Umbilical cord (tissue), 2 donors: ENCODE measurements at places on chromosomes 6 and 20. TPM values are rescaled to one million over a fixed set of nuclear protein-coding genes. Genes with fewer than 3 reads are reported as not detected.
A peak's percentile ranks its signal among the peaks of the same experiment; 100 is the strongest.

GRCh38 chr6:110822249-110822648 is 7.0 kb upstream of the CDK19 start:
- DNase-seq = peak; percentile 59

DNA sequence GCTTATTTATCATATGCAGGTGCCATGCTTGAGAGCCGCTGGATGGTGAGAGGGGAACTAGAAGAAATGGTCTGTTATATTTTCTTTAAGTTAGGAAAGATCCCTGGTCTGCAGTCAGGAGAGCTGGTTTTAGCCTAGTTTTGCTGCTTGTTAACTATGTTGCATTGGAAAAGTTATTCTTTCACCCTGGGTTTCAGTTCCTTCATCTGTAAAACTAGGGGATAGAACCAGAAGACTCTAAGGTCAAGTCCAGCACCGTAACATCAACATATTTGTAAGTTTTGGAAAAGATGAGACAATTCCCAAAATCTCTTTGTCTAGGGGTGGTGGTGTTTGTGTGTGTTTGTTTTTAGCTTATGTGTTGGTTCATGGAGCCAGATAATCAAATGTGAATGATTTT is 304.0 kb downstream of the QKI start:
- no peak for DNase-seq

GRCh38 chr6:144435602-144436426 is 150.7 kb downstream of the UTRN start:
- no peak for DNase-seq

GRCh38 chr6:32215617-32216016 is 8.2 kb downstream of the NOTCH4 start:
- DNase-seq = no peak

GRCh38 chr6:151130329-151130728 is 109.4 kb upstream of the AKAP12 start:
- DNase-seq = no peak

- no peak for DNase-seq
Observed at GRCh38 chr6:32843331-32843978, 392 bp downstream of the PSMB8 start.

- DNase-seq = no peak
Observed at GRCh38 chr6:42295181-42295580, 77.5 kb upstream of the MRPS10 start.

DNA sequence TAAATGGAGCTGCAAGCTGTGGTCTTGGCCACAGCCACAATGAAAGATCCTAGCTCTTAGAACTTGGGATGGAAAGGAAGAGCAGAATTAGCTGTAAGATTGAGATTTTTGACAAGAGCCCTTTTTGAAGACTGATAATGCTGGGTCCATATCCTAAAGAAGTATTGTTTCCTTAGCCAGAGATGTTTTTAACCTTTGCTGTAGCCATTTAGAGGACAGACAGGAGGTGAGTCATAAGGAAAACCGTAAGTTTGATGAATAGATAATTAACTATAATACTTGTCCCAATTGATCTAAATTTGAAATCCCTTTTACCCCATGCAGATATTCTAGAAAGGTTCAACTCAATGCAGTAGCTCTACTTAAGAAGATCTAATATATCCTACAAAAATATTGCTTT is 213.7 kb downstream of the HTR1B start:
- no peak for DNase-seq

GRCh38 chr20:19049514-19049913 is 162.9 kb upstream of the SLC24A3 start:
- no peak for DNase-seq

GRCh38 chr6:105799056-105799455 is 287.1 kb upstream of the PRDM1 start:
- no peak for DNase-seq

The ARMC2 gene
- 3.1 TPM for total RNA-seq

The WFDC10A gene
- not detected for total RNA-seq

The CDSN gene
- total RNA-seq = 2.4 TPM

The ARMH2 gene
- total RNA-seq = not detected
